ENCODE measurements at places on chromosomes 16 and 17.

DNA sequence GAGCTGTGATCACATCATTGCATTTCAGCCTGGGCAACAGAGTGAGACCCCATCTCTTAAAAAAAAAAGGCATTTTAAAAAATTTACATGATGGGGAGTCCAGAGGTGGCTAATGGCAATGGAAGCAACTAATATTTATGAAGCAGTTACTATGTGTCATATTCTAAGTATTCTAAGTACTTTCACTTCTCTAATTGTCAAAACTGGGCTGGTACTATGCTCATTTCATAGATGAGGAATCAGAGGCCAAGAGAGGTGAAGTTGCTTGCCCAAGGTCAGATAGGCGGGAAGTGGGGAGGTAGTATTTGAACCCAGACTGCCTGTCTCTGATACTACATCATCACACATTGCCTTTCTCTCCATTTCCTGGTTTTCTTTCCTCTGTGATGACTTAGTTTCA is 50.7 kb downstream of the SLC5A11 start:
- no peak for DNase-seq

GRCh38 chr16:85049706-85050305 is 22.2 kb downstream of the KIAA0513 start:
- DNase-seq, result no peak

DNA sequence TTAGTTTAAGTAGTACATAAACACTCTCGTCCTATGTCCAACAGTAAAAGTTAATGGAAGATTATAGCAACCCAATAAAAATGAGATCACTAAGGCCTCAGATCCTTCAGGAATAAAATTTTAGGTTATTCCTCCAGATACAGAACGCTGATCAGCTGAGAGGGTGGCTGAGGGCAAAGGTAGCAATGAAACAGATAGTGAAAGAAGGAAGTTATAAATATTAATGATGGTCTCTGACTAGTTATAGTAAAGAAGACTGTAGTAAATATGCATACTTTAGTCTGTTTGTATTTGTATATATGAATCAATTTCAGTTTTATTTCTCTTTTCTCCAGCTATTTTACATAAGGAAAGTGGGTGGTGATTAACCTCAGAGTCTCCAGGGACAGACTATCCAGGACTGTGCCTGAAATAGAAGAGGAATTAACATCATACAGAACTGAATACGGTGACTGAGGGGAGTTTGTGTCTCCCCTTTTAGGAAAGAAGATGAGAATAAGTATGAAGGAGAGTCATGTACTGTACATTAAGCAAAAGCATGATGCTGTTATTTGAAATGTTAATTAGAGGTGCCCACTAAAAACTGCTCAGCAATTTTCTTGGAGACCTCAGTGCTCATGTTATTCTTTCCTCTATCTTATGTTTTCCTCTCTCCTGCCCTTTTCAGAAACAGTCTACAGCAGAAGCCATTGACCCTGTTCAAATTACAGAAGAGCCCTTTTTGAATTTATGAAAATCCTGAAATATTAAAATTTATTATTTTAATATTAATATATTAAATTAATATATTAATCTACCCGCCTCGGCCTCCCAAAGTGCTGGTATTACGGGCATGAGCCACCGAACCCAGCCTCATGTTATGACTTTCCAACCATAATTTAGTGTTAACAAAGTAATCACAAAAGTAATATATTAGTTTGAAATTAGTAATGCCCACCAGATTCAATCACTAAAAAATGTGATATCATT is 36.5 kb upstream of the DHRS7B start:
- no peak for DNase-seq

GRCh38 chr16:89602273-89602951 is 11.0 kb upstream of the DPEP1 start:
- peak; percentile 87 for DNase-seq

- peak; percentile 31 for DNase-seq
Measured at GRCh38 chr17:43018932-43019331, 3.3 kb downstream of the VAT1 start.

DNA sequence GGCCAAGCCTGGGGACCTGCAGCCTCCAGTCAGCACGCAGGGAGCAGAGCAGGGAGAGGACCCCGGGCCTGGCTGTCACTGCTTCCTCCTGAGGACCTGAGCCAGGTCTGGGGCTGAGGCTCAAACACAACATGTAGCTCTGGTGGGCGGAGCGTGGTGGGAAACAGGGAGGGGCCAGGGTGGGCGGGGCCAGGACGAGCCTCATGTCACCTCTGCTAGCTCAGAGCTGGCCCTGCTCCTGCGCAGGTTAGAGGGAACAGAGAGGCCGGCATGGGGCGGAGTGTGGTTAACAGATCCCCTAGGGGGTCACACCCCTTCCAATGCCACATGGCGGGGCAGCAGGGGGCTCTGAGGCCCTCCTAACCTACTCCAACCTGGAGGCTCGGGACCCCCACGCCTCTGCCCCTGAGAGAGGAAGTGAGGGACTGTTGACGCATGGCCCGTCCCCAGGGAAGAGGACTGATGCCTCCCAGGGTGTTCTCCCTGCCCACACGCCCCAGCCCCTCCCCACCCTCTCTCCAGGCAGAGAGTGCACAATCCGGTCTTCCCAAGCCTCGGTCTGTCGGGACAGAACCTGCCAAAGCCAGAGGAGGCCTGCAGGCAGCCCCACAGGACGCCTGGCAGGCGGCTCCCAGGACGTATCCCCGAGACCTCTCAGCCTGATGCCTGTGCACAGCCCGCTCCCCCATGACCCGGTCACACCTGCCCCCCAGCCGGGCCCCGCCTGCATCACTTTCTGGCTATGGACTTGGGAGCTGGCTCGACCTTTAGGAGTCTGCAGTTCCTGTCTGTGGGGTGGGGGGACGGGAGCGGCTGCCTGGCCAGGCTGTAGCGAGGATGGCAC is 15.2 kb downstream of the PIEZO1 start:
- DNase-seq, result no peak

DNA sequence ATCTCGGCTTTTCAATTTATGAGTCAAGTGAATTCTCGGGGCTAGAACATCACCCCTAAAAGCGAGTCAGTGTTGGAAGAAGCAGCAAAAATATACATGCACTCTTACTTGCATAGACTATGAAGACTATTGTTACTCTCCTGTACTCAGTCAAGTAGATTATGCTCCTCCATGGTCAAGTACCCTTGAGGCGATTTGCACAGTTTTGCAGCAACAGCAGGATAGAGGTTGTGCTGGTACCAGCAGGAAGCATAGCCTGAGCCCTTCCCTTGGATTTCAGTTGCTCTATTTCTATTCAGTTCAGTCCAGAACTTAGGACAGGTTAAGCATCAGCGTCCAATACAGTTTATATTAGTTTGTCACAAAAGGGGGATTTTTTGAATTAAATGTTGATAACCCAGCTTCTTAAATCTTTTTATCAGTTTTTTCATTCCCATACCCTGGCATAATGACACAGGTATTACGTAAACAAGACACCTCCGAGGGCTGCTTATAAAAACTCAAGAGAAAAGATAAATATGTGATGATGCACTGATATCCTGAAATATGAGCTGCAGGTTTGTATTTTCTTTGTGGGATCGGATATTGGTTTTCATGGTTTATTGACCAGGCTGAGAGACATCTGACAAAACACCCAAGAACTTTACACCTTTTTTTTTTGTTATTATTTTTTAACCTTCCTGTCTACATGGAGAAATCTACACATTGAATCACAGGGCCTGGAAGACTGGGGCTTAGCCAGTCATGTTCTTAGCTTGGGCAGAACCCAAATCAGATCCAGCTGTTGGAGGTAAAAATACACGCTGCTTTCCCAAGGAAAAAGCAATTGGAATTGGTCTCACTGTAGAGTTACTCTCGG is 144.1 kb downstream of the PITPNC1 start:
- no peak for DNase-seq

DNA sequence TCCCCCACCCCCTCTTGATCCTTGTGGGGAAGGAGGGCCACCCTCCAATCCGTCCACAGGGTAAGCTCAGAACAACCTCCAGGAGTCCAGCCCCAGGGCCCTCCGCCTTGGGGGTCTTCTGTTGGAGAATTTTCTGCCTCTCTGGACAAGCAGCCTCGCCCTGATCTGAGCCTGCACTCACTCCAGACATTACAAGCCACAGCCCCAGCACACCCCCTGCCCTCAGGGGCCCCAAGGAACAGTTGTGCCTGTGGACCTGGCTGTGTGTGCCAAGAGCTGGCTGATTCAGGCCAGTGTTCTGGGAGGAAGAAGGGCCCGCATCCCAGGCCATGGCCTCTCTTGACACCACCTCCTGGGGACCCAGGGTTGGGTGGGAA is 477 bp upstream of the ARHGAP27 start:
- DNase-seq, result no peak

GRCh38 chr16:58462089-58462488 is 37.9 kb upstream of the NDRG4 start:
- DNase-seq, result no peak

- DNase-seq, result peak; percentile 83
Measured at GRCh38 chr17:48878920-48879898, 13.4 kb upstream of the ATP5MC1 start.

DNA sequence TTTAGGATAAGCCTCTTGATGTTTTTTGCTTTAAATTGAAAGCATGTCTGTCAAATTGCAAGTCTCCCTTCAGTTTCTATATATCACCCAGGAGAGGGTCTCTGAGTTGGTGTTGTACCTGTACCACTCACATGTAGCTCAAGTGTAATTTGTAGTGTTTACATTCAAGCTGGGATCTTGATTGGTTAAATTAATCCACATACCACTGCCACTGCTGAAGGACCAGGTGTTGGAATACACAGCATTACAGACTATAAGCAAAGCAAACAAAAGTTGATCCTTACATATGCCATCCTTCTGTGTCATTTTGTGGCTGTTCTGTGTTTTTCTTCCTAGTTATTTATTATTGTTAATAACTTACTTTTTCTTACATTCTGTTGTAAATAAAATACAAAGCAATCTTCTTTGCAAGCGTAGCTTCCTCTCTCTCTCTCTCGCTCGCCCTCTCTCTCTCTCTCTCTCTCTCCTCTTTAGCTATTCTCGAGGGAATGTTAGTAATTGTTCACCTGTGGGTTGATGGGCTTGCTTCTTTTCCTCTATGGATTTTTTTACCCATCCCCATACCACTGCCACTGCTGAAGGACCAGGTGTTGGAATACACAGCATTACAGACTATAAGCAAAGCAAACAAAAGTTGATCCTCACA is 20.8 kb upstream of the NOL11 start:
- DNase-seq, result no peak

- no peak for DNase-seq
Measured at GRCh38 chr16:82621781-82622180, 5.0 kb upstream of the CDH13 start.

DNA sequence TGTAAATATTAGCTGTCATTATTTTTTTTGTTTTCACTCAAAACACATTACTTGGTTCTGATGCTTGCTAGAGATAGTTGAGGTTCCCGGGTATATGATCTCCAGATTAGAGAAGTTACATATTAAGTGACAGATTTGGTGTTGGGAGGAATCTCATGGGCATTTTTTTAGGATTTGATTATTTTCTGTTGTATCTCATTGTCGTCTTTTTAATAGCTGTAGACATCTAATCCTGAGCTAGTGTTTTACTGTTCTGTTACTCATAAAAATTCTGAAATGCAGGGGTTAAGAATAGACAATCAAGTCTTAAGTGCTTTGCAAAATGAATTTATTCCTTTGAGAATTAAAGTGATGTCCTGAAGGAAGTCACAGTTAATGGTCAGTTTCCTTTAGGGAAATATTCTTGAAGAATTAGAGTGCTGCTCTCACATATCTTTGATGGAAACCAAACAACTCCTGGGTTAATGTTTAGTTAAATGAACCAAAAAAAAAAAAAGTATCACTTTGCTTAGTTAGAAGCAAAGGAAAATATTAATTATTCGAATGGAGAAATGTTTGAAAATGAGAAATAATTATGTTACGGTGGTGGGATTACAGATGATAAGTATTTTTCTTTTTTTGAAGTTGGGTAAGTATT is 251.7 kb upstream of the CACNG5 start:
- DNase-seq, result no peak

- DNase-seq, result no peak
Measured at GRCh38 chr17:9587969-9588656, 11.7 kb downstream of the CFAP52 start.

- no peak for DNase-seq
Measured at GRCh38 chr16:23530062-23530461, 19.8 kb upstream of the GGA2 start.

- no peak for DNase-seq
Measured at GRCh38 chr17:15446036-15446435, 21.4 kb downstream of the CDRT4 start.

GRCh38 chr16:3101018-3101840 is 2.1 kb upstream of the ZSCAN10 start:
- DNase-seq, result peak; percentile 40

DNA sequence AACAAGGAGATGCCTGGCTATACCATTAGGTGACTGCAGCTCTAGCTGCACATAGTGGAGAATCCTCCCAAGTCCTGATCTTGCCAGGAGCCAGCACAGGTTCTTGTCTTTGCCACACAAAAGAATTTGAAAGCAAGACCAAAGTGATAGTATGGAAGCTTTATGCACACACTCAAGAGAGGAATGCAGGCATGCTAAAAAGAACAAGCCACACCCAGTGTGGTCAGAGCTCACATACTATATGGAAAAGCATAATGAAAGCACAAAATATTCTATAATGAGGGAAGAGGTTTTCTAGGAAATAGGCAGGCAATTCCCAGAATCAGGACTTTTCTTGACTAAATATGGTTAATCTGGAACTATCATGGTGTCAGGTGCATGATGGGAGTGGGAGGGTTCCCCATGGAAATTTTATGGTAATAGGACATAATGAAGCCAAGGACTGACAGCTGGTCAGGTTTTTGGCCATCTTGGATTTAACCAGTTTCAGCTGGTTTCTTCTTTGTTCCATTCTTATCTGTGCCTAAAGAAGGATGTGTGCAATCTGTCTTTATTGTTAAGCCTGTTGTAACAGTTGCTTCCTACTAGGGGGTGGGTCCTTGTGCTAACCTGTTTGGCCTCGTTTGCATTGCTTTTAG is 171.6 kb downstream of the ZNF18 start:
- no peak for DNase-seq

DNA sequence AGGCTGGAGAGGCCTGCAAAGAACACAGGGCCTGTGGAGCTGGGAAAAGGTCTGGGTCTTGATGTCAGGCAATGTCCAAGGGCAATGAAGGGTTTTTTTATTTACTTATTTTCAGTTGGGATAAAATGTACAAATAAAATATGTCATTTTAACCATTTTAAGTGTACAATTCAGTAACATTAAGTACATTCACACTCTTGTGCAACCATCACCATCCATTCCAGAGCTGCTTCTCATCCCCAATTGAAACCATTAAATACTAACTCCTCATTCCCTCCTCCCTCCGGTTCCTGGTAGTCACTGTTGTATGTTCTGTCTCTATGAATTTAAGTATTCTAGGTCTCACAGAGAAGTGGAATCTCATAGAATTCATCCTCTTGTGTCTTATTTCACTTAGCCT is 444.7 kb downstream of the HS3ST3B1 start:
- DNase-seq, result peak; percentile 52
